ENCODE measurements at places on chromosomes 1 and 21. TPM values are rescaled to one million over a fixed set of nuclear protein-coding genes. Genes with fewer than 3 reads are reported as not detected.

DNA sequence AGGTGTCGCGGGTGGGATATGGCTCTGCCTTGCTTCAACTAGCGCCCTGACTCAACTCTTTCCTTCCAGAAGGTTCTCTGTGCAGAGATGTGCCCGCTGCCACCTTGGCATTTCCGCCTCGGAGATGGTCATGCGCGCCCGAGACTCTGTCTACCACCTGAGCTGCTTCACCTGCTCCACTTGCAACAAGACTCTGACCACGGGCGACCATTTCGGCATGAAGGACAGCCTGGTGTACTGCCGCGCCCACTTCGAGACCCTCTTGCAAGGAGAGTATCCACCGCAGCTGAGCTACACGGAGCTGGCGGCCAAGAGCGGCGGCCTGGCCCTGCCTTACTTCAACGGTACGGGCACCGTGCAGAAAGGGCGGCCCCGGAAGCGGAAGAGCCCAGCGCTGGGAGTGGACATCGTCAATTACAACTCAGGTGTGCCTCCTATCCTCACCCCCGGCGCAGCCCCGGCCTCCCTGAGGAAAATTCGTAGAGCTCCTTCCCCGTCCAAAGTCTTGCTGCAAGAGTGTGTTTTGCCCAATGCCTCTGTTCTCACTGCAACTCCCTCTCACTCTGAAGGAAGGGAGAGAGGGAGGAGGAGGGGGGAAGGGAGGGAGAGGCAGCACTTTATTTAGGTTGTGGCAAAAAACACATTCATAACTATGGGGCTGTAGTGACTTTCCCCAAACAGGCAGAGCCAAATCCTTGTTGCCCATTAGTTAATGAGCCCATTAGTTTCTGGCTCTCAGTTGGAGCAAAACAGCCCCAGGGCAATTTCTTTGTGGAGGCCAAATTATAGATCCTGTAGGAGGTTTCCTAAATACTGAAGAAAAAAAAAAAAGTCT is 4.3 kb downstream of the LHX9 start:
- no peak for DNase-seq

DNA sequence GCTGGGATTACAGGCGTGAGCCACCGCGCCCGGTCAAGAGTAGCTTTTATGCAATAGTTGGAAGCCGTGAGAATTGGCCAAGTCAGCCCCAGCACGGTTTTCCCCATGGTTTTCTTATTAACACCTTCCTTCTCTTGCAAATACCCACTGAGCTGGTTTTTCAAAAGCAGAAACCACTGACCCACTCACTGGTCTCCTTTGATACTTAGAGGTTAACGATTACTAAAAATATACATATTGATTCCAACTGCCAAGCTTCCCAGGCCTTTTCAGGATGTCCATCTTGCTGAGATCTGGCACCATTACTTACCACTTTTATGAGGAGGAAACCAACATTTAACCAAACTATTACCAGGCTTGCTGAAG is 25.9 kb upstream of the TARDBP start:
- DNase-seq, result no peak

The EFNA3 gene
- 4.7 TPM for total RNA-seq

- DNase-seq, result no peak
These were observed 129.3 kb downstream of the CACHD1 start for GRCh38 chr1:64599242-64599641.

The CRP gene
- not detected for total RNA-seq

- DNase-seq, result no peak
These were observed 75.1 kb upstream of the GNG12 start for GRCh38 chr1:67908250-67908936.

- no peak for DNase-seq
These were observed 5.5 kb downstream of the TRABD2B start for GRCh38 chr1:47991673-47992072.

The ITGB2 gene
- 0.80 TPM for total RNA-seq

GRCh38 chr1:100539836-100540536 is 2.0 kb downstream of the GPR88 start:
- DNase-seq, result no peak

DNA sequence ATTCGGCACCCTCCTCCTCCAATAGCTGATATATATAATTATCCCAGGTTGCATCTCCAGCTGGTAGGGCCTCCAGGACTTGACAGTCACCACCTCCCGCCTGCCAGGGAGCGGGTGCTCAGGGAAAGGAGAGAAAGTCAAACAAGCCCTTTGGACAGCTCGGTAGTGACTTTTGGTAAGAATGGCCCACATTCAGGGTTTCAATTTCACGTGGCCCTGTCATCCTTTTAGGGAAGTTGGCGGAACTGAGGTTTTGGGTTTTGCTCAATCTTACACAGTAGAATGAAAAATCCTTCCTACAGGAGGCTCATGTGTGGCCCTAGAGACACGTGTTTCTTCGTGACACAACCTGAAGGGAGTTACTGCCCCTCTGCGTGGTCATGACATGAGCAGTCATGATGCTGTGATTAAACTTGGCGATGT is 44.2 kb downstream of the CAPN8 start:
- DNase-seq, result no peak

DNA sequence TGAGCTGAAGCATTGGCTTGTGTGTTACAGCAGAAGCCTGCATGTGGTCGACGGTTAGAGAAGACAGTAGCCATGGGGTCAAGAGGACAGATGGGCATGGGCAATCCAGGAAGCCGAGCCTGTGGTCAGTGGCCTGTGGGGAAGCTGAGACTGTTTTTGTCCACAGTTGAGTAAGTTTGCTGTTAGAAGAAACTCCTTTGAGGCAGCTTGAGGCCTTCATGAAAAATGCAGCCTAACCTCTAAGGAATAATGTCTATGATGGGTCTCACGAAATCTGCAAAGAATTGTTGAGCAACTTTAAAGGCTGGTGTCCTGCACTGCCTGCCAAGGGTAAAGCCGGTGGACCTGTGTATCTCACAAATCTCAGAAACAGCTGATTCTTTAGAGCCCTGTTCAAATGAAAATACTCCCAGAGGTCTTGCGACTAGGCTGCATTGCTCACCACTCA is 322.4 kb downstream of the SETD4 start:
- DNase-seq, result no peak

DNA sequence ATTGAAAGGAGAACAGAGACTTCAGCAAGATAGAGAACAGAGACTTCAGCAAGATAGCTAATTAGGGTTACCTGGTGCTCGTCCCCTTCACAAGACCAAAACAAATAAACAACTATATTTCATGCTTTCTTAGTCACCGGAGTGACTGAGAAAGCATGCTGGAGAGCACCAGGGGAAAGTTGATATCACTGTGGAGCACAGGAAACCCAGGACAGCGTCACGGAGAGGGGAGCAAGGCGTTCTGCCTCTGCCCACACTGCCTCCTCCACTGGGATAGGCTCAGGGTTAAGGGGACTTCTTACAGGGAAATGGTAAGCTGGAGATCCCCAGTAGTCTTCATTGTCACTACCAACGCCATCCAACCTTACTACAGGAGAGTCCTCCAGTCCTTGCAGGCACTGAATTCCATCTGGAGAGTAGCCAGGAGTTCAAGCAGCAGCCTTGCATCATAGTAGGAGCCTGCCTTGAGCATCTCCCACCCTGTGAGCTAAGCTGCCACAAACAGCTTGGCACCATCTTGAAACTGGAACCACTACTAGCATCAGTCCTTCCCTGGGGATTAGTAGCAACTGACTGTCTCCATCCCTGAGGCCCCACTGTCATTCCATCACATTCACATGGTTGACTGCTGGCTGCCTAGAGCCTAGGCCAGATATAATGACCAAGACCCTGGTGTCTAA is 239.4 kb downstream of the PLPP3 start:
- DNase-seq, result no peak

DNA sequence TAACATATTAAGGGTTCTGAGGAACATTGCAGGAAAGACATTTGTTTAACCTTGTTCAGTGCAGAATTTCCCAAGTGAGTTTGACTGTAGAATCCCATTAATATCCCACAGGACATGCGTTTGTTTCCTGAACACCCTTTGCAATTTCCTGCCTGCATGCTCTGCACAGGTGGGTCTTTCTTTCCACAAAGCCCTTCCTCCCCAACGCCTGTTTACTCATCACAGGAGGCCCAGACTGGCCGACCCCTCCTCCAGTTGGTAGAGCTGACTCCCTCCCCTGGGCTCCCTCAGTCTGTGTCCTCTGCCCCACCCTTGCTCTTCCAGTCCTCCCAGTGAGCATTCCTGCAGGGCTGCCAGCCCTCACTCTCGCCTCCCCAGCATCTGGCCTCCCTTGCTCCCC is 47.5 kb upstream of the CTPS1 start:
- DNase-seq, result no peak

DNA sequence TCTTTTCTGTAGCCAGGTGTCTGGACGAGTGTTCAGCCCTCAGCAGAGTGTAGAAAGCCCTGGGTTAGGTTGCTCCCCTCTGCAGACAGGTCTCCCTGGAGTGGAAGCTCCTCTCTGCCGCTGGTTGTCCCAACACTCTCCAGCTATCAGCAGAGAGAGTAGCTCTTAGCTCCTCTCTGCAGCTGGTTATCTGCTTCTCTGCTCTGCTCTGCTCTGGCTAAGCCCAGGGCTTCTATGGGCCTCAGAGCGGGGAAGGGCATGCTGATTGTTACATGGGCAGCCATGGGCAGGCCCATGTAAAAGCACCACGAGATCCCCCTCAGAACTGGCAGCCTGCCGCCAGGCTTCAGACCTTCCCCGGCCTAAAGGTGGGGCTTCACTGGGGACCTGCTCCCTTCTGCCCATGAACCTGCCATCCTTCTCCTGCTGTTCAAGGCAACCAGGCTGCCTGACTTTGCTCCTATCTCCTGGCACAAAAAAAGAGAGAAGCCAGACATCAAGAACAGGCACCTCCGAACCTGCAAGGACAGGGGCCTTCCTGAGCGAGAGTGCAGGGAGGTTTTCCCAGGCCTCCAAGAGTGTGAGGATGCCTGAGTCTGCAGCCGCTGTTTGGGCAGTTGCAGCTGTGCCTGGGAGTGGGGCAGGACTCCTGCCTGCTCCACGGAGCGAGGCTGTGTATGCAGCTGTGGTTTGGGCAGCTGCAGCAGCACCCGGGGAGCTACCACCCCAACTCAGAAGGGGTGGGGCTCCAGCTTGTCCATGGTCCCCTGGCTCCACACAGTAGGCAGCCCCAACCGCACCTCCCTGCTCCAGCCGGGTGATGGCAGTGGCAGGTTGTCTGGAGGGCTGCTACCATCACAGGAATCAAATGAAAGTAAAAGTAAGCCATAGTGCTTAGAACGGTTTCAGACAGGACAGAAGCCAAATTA is 973.7 kb downstream of the LTN1 start:
- DNase-seq, result no peak

DNA sequence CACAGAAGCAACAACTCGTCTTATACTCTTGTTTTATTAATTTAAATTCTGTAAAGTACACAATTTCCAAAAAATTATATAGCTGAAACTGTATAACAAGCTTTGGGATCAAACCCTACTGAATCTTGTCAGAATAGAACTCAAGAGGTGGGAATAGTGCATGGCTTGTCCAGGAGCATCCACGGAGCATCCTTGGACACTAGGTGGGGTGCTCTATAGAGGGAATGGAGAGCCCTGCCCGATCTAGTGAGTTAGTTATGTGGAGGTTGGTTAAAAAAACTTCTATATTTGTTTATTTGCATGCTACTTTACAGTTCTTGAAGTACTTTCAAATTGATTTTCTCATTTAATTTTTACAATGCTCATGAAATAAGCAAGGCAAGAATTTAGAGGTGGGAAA is 28.3 kb downstream of the ROR1 start:
- DNase-seq, result no peak

DNA sequence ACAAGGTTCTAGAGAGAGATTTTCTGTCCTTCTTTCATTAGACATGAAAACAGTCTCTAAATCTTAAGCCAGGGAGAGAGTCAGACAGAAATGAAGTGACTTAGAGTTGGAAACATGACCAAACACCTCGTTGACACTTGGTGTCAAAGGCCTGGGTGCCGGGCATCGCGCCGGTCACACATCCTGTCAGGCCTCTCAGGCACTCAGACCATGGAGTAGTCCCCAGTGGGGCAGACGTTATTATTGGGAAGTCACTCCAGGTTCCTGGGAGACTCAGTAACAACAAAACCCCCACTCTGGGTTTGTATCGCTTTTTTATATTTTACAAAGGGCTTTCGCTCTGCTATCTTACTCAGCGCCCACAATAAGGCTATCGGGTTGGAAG is 25.8 kb downstream of the KCNN3 start:
- no peak for DNase-seq

DNA sequence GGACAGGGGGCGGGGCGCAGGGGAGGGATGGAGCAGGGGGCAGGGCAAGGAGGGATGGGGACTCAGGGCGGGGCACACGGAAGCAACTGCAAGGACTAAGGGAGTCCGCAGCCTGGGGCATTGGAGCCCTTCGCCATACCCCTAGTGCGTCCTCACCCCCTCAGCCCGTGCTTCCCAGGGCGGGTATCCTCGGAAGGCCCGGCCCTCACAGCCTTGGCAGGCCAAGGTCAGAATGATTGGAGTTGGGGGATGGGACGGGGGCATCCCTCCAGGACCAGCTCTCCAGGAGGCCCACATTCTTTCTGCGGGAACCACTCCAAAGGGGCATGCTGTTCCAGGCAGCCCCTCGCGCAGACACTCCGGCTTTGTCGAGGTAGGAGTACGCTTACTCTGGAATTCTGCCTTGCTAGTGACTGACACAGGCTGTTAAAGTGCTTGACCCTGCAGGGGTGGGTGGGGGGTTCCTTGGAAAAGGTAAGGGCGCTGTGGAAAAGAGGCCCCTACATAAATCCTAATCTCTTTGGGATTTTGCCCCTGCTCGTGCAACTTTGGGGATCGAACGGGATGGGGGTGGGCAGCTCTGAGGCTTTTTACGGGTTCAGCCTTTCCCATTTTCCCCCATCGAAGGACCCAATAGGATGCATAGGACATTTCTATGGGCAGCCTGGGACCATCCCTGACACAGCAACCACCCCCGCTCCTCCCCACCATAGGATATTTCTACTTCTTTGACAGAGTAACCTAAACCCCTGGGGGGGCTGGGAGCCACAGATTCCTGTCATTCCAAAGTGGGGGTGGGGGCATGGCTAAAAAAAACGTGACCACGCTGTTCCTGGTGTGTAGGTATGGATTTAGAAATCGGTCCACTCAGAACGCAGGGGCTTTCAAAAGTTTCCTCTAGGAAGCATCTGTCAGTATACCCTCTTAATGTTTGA is 738 bp upstream of the TRIM11 start:
- no peak for DNase-seq

The COL9A2 gene
- total RNA-seq, result 19.8 TPM

The EXTL1 gene
- total RNA-seq, result 0.31 TPM

- DNase-seq, result no peak
These were observed 164.0 kb upstream of the UBE2U start for GRCh38 chr1:64039390-64039926.

The LCE2B gene
- total RNA-seq, result not detected

- DNase-seq, result no peak
These were observed 6.2 kb upstream of the PADI4 start for GRCh38 chr1:17301767-17302166.
